NCI-H1105 (cell line): ENCODE measurements at places on chromosomes 1 and 21.

DNA sequence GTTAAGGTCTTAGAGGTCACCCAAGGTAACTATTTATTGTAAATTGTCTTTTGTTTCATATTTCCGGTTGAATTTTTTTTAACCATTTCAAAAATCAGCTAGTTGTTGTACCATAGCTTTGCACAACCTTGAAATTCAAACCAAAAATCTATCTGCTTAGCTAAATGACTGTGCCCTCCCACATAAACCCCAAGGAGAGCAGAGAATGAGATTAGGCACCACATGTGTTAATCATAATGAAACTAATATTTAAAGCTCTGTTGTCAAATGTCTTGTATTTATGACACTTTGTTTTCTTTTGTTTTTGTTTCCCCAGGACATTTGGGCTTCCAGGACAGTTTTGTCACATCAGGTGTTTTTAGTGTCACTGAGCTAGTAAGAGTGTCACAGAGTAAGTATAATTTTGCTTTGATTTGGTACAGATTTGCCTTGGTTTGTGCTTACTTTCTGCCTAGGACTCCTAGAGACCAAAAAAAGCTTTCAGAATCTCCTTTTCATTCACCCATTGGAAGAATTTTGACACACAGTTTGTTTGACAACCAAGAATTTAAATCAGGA is 249.9 kb downstream of the NFIA start:
- no peak for DNase-seq

- DNase-seq = no peak
Observed at GRCh38 chr1:230301822-230302221, 124.3 kb downstream of the PGBD5 start.

DNA sequence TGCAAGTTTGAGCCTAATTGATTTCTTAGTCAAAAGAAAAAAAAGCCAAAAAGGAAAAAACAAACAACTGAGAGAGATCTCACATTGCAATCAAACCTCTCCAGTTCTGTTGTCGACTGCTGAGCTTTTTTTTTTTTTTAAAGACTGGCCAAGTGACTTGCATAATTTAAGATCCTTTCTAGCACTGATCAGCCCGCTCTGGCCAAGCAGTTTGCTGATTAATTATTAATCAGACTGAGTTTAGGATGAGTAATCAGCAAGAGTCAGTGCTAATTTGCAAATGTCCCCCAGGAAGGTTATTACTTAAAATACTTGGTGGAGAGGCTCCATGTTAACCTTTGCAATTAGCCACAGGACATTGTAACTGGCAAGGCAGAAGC is 39.3 kb downstream of the HMGB4 start:
- DNase-seq = no peak

DNA sequence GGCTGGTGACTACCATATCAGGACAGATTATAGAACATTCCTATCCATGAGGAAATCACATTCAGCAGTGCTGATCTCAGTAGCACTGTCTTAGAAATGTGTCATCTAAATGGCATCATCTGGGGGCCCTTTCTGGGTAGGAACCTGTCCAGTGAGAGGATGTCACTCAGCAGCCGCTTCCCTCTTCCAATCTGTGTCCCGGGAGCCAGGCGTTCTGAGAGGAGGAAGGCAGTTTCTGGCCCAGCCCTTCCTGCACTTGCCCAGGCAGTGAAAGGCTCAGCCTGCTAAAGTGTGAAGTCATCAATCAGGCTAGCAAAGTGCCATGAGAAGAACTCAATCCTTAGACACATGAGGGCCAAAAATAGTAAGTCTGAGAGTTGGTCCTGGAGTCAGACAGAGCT is 25.6 kb downstream of the RAB4A start:
- no peak for DNase-seq

DNA sequence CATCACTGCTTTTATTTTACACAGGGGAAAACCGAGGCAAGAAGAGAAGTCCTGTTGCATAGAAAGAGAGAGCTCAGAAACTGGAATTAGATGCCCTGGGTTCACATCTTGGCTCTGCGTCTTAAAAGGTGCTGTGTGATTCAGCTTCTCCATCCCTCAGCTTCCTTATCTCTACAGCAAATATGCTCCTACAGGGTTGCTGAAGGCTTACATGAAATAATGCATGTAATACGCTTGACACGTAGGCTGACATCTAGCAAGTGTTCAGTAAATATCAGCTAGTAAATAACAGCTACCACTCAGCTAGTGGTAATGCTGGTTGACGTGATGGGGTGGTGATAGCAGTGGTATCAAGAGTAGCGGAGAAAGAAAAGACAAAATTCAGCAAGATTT is 77.1 kb upstream of the CD55 start:
- no peak for DNase-seq

DNA sequence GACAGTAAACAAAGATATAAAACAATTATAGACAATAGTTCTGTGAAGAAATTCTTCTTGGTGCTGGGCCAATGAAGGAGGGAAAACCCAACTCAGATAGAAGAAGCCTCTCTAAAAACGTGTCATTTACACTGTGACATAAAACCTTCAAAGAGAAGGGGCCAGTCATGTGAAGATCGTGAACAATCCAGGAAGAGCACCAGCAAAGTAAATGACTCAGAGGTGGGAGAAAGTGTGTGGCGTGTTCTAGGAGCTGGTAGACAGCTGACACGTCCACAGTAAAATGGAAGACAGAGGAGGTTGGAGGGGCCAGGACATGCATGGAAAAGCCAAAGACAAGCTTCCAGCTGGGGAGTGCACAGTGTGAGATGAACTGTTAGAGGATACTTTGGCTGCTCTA is 143.6 kb downstream of the VAV3 start:
- no peak for DNase-seq
